ENCODE measurements at places on chromosomes 13 and 19. TPM values are rescaled to one million over a fixed set of nuclear protein-coding genes. Genes with fewer than 3 reads are reported as not detected.

Gene NLRP7
- total RNA-seq = not detected

Gene MIR17HG
- 14.5 TPM for total RNA-seq

Gene CATSPERD
- not detected for total RNA-seq

Gene AMER2
- 336 TPM for total RNA-seq

Gene CRB3
- 5.9 TPM for total RNA-seq

Gene ADGRE1
- 2.1 TPM for total RNA-seq

Gene ZNF730
- total RNA-seq = 10.0 TPM
